Femur (tissue), 1 donor: ENCODE measurements at places on chromosomes 6 and 20.

GRCh38 chr6:155315516-155315871 lies 1.2 kb upstream of the TFB1M start:
- DNase-seq = no peak

GRCh38 chr6:128156321-128157111 lies 255.7 kb upstream of the THEMIS start:
- DNase-seq = no peak

GRCh38 chr6:170130771-170131241 lies 160.1 kb downstream of the DLL1 start:
- peak; percentile 16 for DNase-seq

- no peak for DNase-seq
Observed at GRCh38 chr6:89007209-89008000, 44.0 kb upstream of the RNGTT start.

DNA sequence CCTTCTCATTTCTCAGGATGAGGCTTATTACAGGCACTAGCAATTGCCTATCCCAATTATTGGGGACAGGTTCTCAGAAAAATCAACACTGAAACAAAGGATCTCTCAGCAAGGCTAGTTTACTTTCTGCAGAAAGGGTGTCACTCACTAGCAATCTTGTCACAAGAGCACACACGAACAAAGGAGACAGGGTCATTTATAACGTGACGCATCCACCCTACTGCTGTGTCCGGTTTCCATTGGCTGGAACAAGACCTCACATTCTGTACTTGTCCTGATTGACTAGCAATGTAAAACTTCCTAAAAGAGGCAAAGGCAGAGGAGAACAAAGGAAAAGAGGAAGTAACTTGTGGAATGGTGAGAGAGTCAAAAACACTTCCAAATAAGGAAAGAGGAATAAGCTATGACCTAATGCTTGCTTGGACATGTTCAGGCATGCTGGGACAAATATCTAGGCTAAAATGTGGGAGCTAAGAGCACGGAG lies 160.2 kb upstream of the STXBP5 start:
- DNase-seq = no peak

DNA sequence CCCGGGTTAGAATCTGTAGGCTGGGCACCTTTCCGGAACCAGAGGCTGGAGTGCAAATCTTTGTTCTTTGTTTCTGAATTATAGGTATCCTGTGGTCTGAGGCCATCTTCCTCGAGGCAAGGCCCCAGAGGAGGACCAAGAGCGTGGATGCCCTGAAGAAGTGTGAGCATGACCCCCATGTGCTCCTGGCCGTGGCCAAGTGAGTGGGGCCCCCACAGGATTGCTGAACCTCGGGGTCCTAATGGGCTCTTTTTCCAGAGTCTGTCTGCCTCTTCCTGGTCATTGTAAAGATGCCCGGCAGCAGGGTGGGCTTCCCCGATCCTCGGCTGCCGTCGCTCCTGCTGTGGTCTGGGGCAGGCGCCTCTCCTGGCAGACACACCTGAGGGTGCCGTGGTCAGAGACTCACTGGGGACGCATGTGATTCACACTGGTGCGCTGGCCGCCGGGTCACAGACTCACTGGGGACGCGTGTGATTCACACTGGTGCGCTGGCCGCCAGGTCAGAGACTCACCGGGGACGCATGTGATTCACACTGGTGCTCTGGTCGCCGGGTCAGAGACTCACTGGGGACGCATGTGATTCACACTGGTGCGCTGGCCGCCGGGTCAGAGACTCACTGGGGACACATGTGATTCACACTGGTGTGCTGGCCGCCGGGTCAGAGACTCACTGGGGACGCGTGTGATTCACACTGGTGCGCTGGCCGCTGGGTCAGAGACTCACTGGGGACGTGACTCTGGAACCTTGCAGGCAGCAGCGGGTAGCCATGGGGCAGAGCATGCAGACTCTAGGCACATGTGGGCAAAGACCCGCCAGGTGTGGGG lies 6.5 kb upstream of the C20orf204 start:
- DNase-seq = no peak

DNA sequence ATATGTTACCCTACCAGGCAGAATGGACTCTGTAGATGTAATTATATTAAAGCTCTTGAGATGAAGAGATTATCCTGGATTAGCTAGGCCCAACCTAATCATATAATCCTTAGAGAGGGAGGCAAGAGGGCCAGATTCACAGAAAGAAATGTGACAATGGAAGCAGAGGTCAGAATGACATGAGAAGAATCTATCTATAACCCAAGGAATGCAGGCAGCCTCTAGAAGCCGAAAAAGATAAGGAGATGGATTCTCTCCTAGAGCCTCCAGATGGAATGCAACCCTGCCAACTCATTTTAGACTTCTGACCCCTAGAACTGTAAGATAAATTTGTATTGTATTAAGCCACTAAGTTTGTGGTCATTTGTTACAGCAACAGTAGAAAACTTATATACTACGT lies 12.3 kb downstream of the PXT1 start:
- DNase-seq = no peak

DNA sequence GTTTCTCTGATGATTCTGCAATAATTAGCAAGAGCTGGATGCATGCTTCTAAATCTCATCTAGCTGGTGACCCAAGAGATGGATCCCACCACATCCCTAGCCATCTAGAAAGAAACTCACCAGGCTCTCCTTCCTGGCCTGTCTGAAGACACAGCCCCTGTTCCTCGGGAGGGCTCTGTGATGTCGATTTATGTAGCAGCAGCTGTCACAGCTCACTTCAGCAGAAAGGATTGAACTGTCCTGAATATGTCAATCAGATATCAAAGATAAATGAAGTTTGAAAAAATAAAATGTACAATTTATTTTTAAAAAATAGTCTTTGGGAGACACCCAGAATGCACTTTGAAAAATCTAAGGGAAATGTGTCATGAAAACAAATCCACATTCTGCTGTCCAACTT lies 67.3 kb upstream of the TSHZ2 start:
- no peak for DNase-seq

DNA sequence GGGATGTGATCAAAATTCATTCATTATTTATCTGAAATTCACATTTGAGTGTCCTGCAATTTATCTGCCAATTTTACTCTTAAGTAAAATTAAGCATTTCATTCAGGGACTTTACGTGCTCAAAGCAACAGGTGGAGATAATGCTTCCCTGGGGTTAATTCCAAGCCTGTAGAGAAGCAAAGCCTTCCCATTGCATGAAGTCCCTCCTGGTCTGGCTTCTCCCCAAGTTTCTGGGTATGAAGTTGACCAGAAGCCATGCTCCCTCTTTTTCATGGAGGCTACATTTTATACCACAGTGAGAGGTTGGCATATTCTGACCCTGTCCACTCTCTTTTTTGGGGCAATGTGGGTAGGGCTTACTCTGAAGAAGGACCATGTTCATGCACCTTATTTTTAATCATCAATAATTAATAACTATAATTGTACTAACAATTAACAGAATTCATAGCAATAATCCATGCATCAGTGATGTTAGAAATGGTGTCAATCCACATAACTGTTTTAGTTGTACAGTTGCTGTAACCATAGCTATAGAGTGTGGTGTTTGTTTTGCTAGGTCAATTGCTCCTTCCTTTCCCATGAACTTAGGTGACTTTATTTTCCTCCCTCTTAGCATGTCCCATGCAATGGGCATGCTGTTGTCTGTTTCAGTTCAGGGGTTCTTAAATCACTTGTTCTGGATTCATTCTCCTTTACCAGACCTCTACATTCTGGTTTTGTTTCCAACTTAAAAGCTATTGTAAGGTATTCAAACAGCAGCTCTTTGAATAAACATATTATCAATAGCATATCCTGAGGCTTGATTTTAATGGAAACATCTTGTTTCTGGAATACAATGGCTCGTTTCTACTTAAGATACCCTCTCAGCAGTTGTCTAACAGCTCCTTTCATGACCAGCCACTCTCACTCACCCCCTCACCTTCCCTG lies 1.5 kb downstream of the LAMA4 start:
- peak; percentile 44 for DNase-seq

- DNase-seq = no peak
Observed at GRCh38 chr20:15317546-15318232, 980.3 kb upstream of the FLRT3 start.

DNA sequence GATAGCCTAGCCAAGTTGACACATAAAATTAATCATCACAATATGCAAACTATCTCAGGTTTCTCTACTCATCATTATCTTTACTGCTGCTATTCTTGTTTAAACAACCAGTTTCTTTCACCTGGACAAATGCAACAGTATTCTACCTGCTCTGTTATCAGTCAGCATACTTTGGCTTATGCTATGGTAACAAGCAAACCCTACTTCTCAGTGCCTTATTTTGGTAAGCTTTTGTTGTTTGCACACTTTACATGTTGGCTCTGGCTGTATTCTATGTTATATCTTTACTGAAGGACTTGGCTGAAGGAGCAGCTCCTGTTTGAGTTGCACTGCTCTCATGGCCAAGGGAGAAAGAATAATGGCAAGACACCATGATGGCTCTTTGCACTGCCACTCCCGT lies 463.1 kb downstream of the EPM2A start:
- DNase-seq = no peak

DNA sequence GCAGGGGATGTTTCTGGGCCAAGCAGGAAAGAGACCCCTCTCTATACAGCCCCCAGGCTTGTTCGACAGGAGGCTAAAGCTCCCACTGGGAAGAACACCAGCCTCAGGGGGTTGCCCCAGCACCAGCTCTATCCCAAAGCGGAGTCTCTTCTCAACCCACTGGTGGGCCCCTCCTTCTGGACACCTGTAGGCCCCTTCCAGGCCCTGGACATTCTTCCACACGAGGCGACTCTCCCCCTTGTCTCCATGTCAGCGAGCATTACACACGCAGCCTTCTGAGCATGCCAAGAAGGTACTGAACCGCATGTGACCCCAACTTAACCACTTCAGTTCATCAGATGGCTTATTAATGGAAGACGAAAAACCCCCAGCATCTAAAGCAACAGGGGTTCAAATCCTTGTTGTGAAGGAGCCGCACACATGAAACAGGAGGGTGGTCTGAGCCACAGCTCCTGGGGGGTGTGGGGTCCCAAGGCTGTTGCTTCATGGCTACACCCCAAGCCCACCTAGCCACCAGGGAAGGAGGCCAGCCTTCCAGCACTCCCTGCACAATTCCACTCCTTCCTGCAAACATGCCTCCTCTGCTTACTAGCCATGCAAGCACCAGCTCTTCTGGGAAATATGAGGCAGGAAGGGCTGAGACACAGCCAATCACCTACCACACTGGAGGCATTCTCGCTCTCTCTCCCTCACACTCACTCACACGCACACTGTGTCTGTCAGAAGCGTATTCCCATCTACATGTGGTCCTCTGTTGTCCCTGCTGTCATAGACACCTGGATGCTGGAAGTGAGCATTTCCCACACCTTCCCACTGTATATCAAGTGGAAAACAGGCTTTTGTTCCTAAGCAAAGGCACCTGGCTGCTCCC lies 104.5 kb downstream of the NOL4L start:
- peak; percentile 24 for DNase-seq

DNA sequence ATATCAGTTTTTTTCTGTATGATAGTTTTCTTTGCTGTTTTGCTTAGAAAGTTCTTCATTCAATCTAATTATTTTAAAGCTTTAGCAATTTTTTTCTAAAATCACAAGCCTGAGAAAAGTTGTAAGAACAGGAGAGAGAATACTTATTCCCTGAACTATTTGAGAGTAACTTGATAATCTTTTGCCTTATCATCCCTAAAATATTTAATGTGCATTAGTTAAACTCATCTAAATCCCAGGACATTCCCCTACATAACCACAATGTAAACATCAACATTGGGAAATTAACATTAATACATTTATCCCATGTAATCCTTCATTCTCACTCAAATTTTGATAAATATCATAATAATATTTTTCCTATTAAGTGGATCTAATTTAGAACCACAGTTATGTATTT lies 241.8 kb downstream of the CD109 start:
- no peak for DNase-seq

DNA sequence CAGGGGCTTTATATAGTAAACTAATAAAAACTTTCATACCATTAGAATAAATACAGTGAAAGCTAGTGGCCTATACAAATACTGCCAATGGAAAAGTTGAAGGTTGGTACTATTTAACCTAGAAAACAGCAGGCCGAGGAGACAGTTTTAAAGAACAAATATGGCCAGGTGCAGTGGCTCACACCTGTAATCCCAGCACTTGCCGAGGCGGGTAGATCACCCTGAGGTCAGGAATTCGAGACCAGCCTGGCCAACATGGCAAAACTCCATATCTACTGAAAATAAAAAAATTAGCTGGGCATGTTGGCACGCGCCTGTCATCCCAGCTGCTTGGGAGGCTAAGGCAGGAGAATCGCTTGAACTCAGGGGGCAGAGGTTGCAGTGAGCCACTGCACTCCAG lies 24.8 kb downstream of the GLYATL3 start:
- no peak for DNase-seq

DNA sequence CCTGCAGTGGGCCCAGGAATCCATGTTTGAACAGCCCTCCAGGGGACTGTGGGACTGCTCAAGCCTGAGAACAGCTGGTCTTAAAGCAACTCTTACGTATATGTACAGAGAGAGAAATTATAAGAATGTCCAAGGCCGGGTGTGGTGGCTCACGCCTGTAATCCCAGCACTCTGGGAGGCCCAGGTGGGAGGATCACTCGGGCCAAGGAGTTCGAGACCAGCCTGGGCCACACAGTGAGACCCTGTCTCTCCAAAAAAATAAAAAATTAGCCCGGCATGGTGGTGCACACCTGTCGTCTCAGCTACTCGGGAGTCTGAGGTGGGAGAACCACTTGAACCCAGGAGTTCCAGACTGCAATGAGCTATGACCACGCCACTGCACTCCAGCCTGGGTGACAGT lies 134.0 kb downstream of the DTNBP1 start:
- DNase-seq = no peak

DNA sequence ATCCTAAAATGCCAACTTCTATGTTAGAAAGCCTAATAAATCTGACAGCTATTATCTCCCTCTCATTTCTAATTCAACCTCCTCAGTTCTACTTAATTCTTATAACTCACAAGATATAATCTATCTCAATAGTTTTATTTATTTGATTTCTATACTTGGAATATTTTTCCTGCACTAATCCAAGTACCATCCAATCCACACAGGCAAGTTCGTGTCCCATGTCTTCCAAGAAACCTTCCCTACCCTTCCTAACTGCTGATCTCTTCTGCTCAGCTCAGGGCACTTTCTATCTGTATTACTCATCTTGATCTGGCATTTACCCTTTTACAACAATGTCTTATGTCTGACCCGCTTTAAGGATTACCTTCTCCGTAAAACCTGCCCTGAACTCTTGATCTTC lies 18.2 kb downstream of the NCOA5 start:
- DNase-seq = no peak

DNA sequence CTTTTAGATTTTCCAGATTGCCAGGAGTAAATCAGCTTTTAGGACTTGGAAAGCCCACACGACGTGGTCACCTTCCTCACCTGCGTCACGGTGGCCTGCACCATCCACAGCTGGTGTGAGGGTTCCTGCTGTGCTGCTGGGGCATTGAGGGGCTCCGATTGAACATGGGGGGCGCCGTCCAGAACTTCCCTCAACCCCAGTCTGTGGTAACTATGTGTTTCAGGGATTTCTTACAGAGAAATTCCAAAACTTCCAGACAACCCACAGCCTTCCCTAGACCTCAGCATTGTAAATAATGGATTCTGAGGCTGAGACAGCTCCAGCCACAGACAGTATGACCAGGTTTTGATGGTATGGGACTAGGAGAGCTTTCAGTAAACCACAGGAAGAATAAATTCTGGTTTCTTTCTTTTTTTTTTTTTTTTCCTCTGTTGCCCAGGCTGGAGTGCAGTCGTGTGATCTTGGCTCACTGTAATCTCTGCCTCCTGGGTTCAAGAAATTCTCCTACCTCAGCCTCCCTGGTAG lies 46.7 kb upstream of the IRF4 start:
- no peak for DNase-seq

- no peak for DNase-seq
Observed at GRCh38 chr6:109446072-109446471, 5.5 kb downstream of the SMPD2 start.

- peak; percentile 46 for DNase-seq
Observed at GRCh38 chr6:35370785-35371493, 28.6 kb downstream of the PPARD start.
